ENCODE measurements at places on chromosomes 11 and 22. TPM values are rescaled to one million over a fixed set of nuclear protein-coding genes. Genes with fewer than 3 reads are reported as not detected.
A peak's percentile ranks its signal among the peaks of the same experiment; 100 is the strongest.

Gene KCNJ1
- polyA plus RNA-seq, result 86.3 TPM

Gene THRSP
- polyA plus RNA-seq, result not detected

Gene MAPK8IP2
- 0.87 TPM for polyA plus RNA-seq

Gene OR52E5
- not detected for polyA plus RNA-seq

Gene CCDC73
- polyA plus RNA-seq, result 0.32 TPM

Gene ZDHHC8
- polyA plus RNA-seq, result 53.8 TPM

Gene SPTBN2
- polyA plus RNA-seq, result 67.5 TPM

DNA sequence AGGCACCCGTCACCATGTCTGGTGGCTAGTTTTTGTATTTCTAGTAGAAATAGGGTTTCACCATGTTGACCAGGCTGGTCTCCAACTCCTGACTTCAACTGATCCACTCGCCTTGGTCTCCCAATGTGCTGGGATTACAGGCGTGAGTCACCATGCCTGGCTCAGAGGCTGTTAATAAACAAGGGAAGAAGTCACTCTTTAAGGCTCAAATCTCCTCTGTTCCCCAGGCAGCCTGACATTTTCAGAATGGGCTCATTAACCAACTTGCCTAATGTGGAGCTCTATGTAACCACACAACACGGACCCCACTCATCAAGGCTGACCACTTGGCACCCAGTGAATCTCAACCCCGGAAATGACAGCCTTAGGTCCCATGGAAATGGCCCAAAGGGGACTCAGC, 24.1 kb downstream of the APOL3 start:
- no peak for DNase-seq

- DNase-seq, result no peak
Measured at GRCh38 chr11:92101920-92102319, 122.7 kb upstream of the FAT3 start.

GRCh38 chr11:13348305-13348704, 70.7 kb downstream of the BMAL1 start:
- DNase-seq, result no peak

- DNase-seq, result no peak
Measured at GRCh38 chr11:59560702-59561473, 49.5 kb downstream of the OR4D9 start.

- DNase-seq, result no peak
Measured at GRCh38 chr22:48241658-48242057, 1479.2 kb downstream of the TBC1D22A start.

DNA sequence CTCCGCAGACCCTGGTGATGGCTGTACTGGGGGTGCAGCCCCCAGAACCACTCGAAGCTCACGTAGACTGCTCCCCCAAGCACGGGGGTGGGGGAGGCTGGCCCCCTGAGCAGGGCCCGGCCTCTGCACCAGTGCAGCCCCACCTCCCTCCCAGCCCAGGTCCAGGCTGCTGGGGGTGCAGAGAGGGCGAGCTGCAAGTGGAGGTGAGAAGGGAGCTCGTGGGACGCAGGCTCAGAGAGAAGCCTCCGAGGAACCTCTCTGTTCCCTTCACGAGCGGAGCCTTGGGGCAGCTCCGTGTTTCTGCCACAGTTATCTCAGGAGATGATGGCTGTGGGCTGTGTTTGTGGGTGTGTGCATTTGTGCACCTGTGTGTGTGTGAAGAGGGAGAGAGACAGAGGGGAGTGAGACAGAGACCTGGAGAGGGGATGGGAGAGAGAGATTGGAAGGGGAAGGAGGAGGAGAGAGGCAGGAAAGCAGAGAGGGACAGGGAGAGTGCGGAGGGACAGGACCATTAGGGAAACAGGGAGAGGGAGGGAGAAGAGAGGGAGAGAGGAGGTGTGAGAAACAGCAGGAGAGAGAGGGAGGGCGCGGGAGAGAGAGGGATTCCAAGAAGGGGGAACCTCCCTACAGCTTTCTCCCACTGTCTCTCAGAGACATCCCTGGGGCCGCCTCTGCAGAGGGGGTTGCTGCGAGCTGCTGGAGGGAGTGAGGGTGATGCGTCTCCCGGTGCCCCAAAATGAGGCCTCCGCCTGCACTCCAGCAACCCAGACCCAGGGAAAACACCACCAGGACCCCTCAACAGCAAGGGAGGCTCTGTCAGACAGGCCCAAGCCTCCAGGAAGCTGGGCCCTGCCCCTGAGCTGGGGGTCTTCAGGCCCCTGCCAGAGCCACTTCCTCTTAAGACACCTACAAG, 1488.6 kb downstream of the BRD1 start:
- DNase-seq, result no peak

GRCh38 chr22:40862537-40862936, 624 bp upstream of the DNAJB7 start:
- no peak for DNase-seq

- DNase-seq, result no peak
Measured at GRCh38 chr11:26134481-26135355, 197.2 kb upstream of the ANO3 start.

- peak; percentile 57 for DNase-seq
Measured at GRCh38 chr11:33930317-33931021, 38.6 kb upstream of the LMO2 start.

DNA sequence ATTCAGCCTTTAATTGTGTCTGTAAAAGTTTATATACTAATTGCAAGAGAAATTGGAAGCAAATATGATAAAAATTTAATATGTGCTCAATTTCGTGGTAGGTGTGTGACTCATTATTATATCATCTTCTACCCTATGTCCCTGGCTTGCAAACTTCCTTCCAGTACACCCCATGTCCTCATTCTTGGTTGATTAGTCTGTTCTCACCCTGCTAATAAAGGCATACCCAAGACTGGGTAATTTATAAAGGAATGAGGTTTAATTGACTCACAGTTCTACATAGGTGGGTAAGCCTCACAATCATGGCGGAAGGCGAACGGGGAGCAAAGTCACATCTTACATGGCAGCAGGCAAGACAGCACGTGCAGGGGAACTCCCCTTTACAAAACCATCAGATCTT, 11.9 kb downstream of the MRGPRX3 start:
- no peak for DNase-seq
